ENCODE measurements at places on chromosomes 5 and 9.
A peak's percentile ranks its signal among the peaks of the same experiment; 100 is the strongest.

DNA sequence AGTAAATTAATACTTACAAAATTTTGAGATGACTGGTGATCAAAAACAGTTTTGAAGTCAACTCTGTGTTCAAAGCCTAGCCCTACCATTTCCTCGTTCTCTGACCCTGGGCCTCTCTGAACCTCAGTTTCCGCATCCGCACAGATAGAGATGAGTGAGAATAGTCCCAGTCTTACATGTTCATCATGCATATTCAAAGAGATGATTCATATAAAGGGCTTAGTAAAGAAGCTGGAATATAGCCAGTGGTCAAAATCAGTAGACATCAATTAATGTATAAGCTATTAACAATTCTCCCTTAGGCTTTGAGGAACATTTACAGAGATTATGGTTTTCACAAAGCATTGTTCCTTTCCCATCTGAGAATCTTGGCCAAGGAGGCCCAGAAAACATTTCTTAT lies 250.6 kb downstream of the SPOCK1 start:
- DNase-seq = no peak

- DNase-seq = no peak
Observed at GRCh38 chr5:157541447-157542118, 34.0 kb downstream of the ADAM19 start.

GRCh38 chr9:89732939-89733324 lies 128.1 kb downstream of the GADD45G start:
- no peak for DNase-seq

DNA sequence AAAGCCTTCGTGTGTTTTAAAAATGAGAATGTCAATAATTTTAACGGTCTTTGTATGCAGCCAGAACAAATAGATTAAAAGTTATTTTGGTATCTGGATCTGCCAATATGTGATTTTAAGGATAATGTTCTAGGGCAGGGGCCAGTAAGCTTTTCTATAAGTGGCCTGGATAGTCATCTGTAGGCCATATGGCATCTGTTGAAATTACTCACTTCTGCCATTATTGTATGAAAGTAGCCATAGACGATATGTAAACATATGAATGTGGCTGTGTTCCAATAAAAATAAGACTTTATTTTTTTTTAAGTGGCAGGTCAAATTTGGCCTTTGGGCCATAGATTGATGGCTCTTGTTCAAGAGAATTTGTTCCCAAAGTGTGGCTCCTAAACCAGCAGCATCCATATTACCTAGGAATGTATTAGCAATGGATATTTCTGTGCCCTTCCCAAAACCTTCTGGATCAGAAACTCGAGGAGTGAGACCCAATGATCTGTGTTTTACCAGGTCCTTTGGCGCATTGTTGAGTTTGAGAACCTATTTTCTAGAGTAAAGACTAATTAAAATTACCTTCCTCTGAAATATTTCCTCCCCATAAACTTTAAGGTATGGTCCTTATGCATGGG lies 55.9 kb downstream of the C6 start:
- peak; percentile 12 for DNase-seq

- DNase-seq = no peak
Observed at GRCh38 chr9:83563360-83563759, 25.2 kb upstream of the FRMD3 start.

- DNase-seq = no peak
Observed at GRCh38 chr5:108334225-108334624, 47.7 kb downstream of the FBXL17 start.

DNA sequence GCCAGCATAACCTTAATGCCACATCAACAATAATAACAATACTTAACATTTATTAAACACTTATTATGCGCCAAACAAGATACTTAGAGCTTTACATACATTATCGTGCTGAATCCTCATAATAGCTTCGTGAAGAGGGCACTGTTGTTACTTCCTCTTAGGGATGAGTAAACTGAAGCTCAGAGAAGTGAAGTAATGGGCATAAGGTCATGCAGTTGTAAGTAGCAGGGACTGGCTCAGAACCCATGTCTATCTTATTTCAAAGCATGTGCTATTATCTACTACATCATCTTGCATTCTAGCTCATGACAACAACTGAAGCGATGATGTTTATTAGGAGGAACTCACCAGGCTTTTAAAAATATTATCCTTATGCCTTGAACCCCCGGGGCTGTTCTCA lies 34.9 kb upstream of the PPP3R2 start:
- no peak for DNase-seq

GRCh38 chr9:124708074-124708473 lies 63.0 kb downstream of the NR6A1 start:
- DNase-seq = no peak

GRCh38 chr9:130997395-130997684 lies 11.6 kb upstream of the LAMC3 start:
- no peak for DNase-seq

DNA sequence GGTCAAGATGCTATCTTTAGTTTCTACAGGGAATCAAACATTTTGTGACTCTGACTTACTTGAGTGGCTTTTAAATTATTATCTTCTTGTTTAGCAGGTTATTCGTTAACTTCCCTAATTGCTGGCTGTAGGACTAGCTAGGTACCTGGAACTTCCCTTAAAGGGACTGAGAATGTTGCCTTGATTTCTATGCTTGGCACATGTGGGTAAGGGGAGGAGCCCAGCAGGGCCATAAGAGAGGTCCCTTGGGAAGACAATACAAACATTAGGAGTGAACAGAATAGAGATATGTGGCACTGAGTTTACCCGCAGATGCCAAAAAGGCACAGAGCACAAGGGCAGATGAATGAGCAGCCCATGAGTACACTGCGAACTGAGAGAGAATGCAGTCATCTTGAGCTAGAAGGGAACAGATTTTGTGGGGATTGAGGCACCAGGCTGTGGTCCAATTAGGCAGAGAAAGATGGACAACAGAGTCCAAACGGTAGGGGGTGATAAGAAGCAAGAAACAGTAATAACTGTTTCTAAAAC lies 9.8 kb downstream of the CKMT2 start:
- no peak for DNase-seq

DNA sequence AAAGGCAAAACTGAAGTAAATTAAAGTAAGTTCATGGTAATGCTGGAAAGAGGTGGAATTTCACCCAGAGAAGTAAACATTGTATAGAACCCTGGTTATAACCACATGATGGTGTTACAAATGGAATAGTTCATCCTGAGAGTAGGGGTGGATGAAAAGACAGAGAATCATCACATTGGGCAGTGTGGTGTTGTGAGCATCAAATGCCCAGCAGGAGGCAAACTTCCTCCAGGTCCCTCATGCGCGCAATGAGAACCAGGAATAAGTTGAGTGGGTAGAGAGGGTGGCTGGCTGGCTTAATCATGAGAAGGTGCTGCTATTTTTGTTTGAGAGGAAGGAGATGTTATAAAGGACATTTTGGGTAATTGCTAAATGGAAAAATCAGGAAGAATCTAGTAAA lies 163.3 kb upstream of the HMHB1 start:
- DNase-seq = no peak

GRCh38 chr5:179926657-179927056 lies 19.0 kb upstream of the TBC1D9B start:
- DNase-seq = no peak

DNA sequence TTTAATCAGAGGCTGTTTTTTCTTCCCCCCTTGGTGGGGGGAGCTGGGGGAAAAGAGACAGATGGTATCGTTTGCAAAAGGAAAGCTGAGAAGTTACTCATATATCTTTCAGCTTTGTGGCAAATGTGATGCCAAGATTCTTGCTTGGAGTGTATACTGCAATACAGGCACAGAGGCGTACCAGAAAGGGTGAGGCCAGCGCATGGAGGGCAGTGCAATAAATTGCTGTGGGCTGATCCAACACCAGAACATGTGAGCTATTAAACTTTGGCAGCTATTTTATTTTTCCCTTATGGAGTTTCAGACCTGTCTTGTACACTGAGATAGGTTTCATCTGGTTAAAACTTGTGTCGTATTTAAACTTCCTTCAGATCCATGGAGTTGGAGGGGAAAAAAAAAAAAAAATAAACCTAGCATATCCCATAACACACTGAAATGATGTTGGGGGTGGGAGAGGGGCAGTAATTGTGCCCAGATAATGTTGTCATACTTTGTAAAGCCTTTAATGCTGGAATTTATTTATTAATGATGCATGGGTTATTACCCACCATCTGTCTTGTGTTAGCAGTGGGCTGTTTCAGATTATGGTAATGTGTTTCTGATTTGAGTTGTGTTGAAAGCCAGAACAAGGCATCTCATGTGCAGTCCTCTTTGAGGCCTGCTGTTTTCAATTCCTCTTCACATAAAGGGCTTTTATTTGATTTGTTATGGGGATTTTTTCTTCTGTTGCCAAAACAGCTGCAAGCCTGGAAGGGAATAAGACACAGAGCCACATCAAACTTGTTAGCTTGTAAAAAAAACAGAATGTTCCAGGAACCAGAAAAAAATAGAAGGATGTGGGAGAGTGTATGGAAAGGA lies 891.3 kb downstream of the TLE1 start:
- DNase-seq = peak; percentile 91

DNA sequence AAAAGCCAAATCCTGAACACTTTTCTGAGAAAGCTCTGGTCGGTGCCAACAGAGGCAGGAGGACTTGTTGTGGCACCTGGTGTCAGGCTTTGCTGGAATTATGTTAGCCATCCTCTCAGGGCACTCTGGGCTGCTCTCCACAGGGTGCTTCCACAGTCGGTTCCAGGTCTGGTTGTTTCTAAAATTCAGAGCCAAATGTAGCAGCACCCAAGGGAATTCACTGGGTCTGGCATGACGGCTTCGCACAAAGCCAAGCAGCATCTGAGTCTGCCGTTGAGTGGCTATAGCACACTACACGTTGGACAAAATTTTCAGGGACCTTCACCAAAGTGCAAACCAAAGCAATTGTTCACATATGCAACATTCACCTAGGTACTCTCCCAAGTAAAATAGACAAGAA lies 110.2 kb downstream of the PJA2 start:
- DNase-seq = no peak

DNA sequence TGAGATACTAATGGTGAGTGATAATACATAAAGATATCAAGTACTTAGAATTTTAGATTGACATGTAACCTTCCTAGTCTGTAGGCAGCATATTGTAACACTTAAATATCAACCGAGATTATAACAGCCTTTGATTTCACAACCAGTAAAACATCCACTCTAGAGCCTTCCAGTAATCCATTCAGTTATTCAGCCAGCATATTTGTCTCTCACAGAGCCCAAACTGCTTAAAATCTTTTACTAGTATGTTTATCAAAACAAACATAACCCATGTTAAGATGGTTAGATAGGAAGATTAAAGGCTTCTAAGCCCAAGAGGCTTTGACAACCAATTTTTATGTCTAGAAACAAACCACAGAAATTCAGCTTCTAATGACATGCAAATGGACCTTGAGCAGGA lies 177.9 kb upstream of the FST start:
- DNase-seq = peak; percentile 82

- peak; percentile 4 for DNase-seq
Observed at GRCh38 chr5:135718151-135718550, 116.3 kb upstream of the SLC25A48 start.

DNA sequence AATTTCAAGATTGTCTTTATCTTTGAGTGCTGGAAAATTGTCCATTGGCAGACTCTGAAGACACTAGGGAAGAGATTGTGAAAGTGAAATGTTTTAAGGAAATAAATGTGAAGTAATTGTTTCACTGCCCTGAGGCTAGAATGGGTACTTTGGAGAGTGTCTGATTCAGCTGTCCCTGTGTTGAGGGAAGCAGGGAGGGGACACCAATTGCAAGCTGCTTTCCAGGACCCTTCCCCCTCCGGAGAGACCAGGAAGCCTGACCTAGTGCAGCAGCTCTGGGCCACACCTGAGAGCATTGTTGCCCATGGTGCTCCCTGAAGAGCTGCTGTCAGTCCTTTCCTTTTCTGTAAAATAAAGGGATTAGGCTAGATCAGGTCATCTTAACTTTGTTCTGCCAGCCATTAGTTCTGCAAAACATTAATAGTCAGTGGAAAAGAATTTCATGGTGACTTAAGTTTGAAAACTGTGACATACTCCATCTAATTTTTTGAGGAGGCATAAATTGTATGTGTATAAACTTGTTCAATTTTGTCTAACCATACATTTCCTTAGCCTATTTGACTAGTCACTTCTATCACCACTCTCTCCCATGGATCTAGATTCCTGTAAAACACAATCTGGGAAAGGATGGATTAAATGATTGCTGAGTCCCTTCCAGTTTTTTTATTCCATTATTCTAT lies 18.8 kb downstream of the MAP1B start:
- peak; percentile 76 for DNase-seq

DNA sequence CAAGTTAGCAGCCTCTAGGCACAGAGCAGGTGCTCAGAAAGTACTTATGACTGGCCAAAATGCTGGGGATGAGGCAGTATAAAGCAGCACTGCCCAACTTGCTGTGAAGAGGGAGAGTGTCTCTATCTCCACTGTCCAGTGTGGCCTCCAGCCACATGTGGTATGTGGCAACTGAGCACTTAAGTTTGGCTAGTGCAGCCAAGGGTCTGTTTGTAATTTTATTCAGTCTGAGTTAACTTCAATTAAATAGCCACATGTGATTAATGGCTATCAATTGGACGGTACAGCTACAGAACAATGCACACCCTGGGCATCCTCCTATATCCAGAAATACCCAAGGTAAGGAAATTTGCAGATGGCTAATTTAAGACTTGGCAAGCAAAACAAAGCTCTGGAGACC lies 26.9 kb downstream of the ROR2 start:
- DNase-seq = no peak

DNA sequence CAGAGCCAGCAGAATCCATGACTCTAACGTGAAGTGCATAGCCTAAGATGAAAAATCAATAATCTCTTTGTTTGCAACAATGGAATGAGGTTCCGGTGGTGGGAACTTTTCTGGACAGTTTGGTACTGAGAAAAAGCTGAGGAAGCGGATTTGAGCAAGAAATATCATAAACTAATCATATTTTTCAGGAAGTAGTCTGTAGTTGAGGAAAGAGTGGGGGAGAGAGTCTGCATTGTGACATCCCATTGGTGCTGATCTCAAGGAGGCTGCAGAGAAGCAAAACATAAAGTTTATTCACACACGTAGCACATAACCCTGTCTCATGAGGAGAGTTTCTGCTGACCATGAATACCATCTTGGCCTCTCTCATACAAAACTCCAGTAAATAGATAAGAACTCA lies 15.8 kb upstream of the FCHO2 start:
- DNase-seq = no peak

DNA sequence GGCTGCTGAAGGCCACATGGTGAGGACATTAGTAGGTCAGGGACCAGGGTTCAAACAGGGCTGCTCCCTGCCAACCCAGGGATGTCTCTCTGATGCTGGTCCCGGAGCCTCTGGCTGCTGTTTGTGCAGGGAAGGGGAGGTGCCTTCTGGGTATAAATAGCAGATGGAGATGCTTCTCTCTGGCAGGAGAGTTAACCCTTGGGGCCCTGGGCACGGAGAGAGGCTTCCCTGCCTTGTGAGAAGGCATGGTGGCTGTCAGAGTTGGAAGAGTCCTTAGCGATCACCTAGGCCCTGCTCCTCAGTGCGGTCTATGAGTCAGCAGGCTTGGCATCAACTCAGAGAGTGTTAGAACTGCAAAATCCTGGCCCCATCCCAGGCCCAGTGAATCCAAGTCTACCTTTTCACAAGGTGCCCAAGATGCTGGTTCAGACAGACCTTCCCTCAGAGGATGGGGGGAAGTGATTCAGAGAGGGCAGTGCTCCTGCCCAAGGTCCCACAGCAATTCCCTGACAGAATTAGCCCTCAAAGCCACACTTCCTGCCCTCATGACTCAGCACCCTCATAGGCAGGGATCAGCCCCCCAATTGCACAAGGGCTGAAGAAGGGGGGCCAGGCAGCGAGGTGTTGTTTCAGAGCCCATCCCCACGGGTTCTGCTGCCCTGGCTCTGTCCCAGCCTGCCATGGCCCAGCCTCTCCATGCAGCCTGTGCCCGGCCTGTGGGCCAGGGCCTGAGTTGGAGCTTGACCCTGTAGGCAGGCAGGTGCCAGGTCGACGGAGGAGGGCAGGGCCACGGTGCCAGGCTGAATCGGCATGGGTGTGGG lies 25.6 kb downstream of the CAMK2A start:
- DNase-seq = peak; percentile 85

Data from adipocyte (in vitro differentiated cells).